Activated T-cell treated with anti-CD3 and anti-CD28 coated beads, Interleukin-2, amount 50 U/mL, for 24 hours (primary cell): ENCODE measurements at places on chromosomes 16 and 17.

- no peak for DNase-seq
These were observed 4.3 kb downstream of the COTL1 start for GRCh38 chr16:84613408-84614072.

GRCh38 chr17:6098823-6099180 is 28.6 kb downstream of the WSCD1 start:
- no peak for DNase-seq

- no peak for DNase-seq
These were observed 723.6 kb downstream of the WWOX start for GRCh38 chr16:78823027-78823426.

DNA sequence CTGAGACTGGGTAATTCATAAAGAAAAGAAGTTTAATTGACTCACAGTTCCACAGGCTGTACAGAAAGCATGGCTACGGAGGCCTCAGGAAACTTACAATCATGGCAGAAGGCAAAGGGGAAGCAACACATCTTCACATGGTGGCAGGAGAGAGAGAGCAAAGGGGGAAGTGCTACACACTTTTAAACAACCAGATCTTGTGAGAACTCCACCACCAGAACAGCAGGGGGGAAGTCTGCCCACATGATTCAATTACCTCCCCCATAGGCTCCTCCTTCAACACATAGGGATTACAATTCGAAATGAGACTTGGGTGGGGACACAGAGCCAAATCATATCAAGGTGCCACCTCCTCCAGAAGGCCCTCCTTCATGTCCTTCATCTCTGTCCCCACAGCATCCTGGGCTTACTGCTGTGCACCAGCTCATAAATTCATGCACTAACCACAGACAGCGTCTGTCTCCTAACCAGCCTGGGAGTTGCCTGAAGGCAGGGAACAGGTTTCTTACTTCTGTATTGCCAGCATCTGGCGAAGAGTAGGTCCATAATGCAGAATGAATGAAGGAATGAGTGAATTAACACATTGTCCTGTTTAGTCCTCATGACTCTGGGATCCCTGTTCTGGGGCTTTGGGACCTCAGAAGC is 74.4 kb downstream of the WSB1 start:
- DNase-seq = no peak

DNA sequence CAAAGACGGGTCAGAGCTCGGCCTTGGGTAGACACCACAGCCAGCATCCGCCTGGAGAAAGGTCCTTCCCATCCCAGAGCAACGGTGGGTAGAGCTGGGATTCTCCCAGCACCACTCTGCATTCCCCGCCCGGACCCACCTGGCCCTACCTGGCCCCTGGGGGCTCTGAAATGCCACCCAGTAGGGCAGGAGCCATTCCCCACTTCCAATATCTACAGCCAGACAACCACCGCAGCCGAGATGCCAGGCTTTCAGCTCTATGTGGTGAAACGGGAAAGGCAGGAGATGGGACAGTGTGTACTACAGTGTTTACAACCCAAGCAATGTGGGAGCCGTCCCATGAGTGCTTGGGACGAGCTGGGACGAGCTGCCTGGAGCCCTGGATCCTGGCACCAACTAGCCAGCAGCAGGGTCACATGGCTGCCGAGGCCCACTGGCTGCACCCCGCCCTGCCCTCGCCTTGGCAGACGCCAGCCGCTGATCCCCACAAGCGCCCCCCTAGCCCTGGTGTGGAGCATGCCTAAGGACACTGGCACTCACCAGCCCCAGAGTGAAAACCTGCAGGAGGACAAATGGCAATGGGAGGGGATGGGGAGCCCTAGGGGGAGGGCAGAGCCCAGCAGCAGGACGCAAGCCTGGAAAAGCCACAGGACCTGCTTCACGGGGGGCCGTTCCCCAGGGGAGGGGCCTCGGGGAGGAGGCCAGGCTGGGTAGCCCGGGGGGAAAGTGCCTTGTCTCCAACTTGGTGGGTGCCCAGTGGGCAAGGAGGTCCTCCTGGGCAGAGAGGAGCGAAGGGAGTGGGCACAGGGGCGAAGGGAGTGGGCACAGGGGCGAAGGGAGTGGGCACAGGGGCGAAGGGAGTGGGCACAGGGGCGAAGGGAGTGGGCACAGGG is 13.5 kb downstream of the TMC6 start:
- no peak for DNase-seq

GRCh38 chr17:67672592-67673335 is 45.0 kb upstream of the NOL11 start:
- DNase-seq = no peak

DNA sequence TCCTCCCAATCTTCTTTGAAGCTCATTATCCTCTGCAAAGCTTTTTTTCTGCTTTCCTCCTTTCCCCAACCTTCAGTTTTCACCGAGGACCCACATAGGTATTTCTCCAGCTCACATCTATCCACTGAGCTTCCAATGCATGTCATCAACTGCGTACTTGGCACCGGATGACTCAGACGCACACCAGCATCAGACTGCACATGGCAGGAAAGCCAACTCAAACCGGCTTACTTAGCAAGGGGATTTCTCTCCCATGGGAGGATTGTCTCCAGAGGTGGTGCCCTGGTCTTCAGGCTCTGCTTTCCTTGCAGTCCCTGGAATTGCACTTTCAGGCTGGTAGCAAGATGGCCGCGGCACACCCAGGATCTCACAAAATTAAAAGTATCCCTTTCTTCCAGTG is 1.7 kb upstream of the AKTIP start:
- DNase-seq = no peak

DNA sequence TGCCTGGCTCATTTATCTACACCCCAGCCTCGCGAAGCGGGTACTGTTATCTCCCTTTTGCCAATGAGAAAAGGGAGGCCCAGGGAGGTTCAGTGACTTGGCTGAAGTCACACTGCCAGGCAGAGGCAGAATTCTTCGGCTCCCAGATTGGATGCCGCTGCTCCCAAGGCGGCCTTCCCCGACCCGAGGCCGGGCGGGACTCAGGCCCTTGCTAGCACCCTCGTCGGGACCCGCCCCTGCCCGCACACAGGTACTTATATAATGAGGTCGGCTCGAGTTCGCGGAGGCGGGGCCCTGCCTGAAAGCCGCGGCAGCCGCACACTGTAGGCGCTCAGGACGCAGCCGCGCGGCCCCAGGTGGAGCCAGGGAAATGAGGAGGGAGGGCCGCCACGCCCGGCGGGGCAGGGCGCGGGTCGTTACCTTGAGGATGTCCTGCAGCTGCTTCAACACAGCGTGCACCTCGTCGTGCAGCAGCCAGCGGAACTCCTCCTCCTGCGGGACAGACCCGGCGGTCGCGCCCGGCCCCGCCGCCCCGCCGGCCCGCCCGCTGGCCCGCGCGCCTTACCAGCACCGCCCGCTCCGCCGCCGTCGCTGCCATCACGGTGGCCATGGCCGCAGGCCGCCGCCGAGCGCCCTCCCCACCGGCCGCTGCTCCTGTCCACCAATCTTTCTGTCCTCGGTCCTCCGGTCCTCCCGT is at the start of gene ROGDI:
TSS of gene ROGDI (minus strand) at position 672 of the 697 bp plus-strand sequence. CDS start at position 610, 62 bp downstream.
- DNase-seq = no peak

GRCh38 chr17:82566129-82566960 is 46.8 kb downstream of the FOXK2 start:
- no peak for DNase-seq

- no peak for DNase-seq
These were observed 434.4 kb downstream of the CA10 start for GRCh38 chr17:51724043-51724580.

DNA sequence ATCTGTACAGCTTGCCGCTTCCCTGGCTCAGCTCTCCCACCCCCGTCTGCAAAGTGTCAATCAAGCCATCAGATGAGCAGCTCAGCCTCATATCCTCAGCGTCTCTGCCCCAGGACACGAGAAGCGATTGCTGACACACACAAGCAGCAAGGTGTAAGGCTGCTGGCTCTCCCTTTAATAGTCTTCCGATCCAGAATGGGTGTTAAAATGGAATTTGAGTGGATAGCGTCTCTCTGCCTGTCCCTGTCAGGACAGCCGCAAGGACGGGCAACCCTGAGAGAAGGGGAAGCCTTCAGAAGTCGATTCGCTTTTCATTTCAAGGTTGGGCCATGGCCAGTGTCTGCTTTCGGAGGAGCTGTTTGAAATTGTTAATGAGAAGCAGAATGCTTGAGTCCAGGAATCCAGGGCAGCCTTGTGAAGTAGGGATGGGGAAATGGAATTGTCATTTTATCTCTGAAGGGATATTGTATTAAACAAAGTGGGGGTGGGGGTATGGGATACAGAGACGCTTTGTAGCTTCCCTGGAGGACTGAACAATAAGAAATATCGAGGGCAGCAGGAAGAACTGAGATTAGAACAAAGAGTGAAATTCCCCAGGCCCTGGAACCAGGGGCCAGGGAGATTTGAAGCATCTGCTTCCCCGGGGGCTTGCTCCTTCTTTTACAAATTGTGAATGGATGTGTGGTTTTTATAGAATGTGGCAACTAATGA is 4.7 kb upstream of the PIPOX start:
- no peak for DNase-seq

DNA sequence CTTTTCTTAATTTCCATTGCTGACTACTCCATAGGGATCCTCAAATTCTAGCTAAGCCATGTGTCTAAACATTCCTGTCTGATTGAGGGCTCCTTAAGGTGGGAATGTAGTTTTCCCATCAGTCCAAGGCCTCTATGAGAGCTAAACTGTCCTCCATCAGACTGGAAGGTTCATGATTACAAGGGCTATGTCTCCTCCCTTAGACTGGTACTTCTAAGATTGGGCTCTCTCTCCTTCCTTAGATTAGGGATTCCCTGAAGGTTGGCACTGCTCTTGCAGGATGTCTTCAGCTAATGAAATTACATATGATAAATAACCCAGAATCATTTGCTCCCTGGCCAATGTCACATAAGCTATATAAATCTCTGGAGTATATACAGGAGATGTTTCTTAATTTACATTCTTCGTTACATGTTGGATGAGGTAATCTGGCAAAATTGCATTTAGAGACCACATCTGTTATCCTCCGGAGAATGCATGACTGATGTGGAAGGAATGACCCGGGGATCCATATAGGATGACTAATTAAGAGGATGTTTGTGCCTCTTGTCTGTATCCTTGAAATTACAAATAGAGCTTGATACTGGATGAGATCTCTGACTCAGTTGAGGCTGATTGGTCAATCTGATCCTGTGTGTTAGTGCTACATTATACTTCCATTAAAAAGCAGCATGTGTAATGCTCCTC is 14.2 kb downstream of the B4GALNT2 start:
- DNase-seq = no peak

DNA sequence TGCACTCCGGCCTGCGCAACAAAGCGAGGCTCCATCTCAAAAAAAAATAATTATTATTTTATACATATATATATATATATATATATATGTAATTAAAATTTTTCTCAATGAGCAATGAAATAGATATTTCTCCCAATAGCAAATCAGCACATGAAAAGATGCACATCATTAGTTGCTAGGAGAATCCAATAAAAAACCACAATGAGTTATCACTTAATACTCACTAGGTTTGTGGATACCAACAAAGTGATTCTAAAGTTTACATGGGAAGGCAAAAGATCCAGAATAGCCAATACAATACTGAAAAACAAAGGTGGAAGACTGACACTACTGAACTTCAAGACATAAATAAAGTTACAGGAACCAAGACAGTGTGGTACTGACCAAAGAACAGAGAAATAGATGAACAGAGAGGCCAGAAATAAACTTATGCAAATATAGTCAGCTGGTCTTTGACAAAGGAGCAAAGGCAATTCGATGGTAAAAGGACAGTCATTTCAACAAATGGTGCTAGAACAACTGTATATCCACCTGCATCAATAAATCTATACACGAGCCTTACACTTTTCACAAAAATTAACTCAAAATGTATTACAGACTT is 13.6 kb downstream of the SMG6 start:
- no peak for DNase-seq

GRCh38 chr17:66776999-66777688 is 57.8 kb upstream of the CACNG5 start:
- no peak for DNase-seq

GRCh38 chr16:89015271-89015859 is 38.4 kb upstream of the CBFA2T3 start:
- DNase-seq = no peak

DNA sequence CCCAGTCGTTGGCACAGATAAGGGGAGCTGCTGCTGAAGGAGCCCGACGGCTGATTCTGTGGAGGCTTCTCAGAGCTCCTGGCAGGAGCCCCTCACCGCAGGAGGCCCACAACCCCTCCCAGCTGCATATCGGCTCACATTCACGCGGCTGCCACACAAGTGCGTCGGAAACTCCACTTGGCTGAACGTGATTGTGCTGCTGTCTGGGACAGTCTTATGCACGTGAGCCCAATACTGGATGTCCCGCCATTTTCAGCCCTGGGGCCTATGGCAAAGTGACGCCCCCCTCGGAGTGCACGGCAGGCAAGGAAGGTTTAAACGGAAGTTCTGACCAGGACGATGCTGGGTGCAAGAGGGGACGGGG is 8.7 kb upstream of the PITPNA start:
- no peak for DNase-seq

DNA sequence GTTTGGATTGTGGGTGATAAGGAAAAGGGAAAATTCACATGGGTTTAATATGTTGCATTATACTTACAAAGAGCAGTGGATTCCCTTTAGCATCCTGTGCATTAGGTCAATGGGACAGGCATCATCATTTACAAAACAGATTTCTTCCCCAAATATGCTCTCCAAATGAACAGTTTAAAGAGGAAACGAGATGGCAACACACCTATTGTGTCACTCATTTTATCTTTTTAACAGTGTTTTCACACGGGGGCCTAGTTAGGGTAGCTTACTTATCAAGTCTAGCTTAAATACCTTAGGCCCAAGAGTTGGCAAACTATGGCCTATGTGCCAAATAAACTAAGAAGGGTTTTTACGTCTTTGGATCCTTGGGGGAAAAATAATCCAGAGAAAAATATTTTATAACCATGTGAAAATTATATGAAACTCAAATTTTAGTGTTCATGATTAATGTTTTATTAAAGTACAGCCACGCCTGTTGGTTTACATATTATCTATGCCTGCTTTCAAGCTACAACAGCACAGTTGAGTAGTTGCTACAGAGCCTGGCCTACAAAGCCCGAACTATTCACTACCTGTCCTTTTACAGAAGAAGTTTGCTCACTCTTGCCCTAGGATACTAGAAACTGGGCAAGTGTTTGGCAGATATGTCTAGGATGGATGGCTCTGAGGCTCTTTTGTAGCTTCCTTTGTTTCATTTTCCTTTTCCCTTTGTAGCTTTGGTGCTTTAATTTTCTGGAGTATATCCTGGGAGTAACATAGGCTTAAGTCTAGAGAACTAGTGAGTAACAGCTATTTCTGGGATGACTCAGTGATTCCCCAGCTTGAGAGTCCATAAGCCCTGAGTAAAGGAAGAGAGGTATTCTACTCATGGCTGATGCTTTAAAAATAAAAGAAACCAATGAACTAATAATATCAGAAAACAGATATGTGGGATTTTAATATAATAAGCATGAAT is 12.4 kb downstream of the NUP93 start:
- no peak for DNase-seq

- no peak for DNase-seq
These were observed 11.0 kb upstream of the GPR139 start for GRCh38 chr16:20084624-20085226.

DNA sequence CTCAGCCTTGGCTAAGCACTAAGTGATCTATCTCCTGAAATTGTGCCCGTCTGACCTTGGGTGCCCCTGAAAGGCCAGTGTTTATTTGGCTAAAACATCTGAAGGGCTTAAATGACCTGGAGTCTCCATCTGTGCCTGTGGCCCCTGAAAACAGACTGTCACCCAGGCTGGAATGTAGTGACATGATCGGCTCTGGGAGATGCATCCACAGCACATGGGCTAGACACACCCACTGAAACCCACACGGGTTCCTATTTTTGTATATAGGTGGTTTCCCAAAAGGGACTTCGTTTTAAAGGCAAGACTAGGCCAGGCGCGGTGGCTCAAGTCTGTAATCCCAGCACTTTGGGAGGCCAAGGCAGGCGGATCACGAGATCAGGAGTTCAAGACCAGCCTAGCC is 13.5 kb downstream of the CEP295NL start:
- no peak for DNase-seq
